ENCODE measurements at places on chromosomes 12 and 14.
A peak's percentile ranks its signal among the peaks of the same experiment; 100 is the strongest.

DNA sequence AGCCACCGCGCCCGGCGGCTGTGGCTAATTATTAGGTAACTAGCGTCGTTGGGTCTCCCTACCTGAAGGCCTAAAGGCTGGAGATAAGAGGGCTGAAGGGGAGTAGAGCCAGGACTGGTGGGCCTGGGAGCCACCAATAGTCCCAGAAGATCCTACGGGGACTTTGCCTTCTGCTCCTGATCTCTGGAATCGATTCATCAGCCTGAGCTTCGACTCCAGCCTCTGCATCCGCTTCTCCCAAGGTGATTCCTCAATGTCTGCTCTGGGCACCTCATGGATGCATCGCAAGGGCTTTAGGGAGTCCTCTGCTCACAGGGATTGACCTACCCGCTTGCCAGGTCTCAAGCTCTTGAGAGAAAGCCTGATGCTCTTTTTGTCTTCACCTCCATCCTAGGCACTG lies 14.7 kb upstream of the KDM2B start:
- no peak for DNase-seq

DNA sequence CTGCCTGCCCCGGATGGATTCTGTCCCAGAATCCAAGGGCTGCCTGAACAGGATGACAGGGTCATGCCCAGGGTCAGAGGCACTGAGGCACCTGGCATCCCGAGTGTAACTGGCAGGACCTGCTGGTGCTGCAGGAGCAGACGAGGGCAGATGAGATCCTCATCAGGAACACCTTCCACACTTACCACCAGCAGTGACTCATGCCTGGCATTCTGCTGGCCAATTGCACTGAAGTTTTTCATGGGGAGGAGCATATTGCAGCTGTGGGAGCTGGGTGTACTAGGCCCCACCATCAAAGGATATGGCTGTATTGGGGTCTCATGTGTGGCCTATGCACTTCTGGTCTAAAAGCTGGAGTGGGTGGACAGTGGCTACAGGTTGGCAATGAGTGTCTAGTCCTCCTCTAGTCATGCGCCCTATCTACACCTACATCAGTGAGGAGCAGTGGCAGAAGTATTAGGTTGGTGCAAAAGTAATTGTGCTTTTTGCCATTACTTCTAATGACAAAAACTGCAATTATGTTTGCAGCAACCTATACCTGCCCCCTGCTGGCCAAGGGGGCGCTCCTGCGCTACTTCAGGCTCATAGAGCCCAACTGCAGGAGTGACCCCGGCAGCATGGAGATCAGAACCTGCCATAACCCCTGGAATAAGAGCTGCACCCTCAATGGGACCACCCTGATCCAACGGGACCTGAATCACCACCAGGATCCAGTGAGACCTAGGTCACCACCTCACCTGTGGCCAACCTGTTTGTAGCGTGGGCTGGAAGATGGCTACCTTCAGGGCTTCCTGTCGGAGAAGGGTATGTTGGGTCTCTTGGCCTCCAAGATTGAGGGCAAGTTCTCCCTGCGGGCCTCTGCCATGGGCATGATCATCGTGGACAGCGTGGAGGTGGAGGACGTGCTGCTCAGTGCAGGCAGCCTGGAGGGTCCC lies 8.0 kb upstream of the C12orf42 start:
- DNase-seq: no peak

- no peak for DNase-seq
These were observed 34.6 kb upstream of the PWP1 start for GRCh38 chr12:107650977-107651376.

GRCh38 chr12:50057896-50058670 lies 687 bp downstream of the ASIC1 start:
- DNase-seq: no peak

GRCh38 chr12:112161711-112162110 lies 36.4 kb downstream of the TRAFD1 start:
- DNase-seq: no peak

GRCh38 chr12:108495054-108495453 lies 20.0 kb upstream of the FICD start:
- no peak for DNase-seq

GRCh38 chr12:117360551-117361346 lies 677 bp downstream of the NOS1 start:
- no peak for DNase-seq

DNA sequence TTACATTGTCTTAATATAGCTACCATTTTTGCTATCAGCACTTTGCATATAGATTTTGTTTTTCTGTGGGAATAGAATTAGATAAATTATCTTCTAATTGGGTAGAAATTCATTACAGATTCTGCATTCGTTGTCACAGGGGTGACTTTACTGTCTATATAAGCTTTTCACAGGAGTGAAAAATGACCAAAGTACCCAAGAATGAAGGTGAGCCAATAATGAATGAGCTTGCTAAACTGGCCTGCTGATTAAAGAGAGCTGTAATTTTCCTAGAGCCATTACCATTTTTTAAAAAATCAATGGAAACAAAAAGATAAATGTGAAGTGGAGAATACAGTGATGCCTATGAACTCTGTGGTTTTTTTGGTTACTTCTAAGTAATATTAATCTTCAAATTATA lies 504.6 kb downstream of the RPL10L start:
- no peak for DNase-seq

DNA sequence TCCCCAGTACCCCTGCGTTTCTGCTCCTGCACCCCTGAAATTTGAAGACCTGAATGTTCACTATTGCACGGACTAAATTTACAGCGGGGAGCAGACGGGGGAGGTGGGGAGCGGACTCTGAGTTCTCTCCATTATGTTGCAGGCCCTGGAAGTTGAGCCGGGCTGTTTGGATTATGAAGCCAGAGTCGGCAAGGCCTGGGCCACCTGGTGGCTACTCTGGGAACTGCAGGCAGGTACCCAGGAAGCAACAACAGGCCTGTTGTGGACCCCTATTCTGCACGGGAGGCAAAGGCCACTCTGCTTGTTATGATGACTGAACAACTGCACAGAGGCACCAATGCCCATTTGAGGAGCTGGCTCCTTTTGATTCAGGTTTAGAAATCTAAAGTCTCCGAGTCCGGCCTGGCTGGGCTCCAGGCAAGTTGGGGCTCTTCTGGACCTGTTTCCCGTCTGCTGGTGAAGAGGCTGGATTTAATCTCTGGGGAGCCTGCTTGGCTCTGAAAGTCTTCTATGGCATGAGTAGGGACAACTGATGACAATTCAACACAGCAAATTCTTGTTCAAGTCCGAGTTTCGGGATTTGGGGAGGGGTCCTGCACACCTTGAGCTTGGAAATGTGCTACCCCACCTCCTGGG lies 34.1 kb upstream of the FAM181A start:
- peak; percentile 67 for DNase-seq

GRCh38 chr12:86917121-86917520 lies 660.9 kb upstream of the MGAT4C start:
- DNase-seq: no peak
